Stimulated activated CD4-positive, alpha-beta T cell treated with anti-CD3 and anti-CD28 coated beads, TNF-alpha, amount 100 ng/mL, for 24 hours (primary cell): ENCODE measurements at places on chromosomes 7 and 10.

DNA sequence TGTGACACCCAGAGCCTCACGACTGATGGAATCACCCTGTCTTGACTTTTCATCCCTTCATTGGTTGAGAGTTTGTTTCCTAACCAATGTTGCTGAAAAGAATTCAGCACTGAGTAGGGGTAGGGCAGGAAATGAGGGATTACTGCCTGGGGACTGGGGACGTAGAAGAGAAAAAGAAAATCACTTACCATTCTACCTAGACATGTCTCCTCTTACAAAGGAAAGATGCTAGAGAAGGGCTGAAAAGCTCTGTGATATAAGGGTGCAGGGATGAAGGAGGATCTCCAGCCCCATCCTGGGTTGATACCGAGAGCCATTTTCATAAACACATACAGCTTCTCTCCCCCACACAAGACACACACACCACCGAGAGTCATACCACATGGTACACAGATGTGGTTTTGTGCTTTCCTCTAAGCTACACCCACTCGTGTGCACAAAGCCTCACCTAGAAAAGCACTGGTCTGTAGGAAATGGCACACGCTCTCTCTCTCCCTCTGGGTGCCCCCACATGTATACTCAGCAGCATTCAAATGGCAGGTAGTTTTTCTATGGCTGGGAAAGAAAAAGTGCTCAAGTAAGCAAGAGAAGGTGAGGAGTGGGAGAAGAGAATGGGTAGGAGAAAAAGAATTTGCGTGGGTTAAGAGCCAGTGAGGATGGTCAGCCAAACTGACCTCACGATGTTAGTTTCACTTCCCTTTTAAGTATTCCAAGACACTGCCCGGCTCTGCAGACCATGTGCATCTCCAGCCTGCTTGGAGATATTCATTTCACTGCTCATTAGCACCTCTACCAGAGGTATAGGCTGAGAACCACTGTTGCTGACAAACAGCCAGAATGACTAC, 85.8 kb downstream of the CALD1 start:
- DNase-seq = peak; percentile 12

DNA sequence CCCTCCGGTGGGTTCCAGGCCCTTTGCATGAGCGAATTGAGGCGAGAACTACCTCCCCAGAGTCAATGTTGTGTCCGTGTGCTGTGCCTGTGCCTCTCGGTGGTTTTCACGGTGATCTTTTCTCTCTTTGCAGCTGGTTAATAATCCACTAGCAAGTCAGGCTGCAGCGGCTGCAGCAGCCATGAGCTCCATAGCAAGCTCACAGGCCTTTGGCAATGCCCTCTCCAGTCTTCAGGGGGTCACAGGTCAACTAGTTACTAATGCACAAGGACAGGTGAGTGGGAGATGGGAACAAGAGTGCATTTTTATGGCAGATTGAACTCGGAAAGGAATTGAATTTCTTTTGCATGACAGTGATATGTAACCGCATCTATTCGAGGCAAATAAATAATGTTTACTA, 159.7 kb upstream of the YAE1 start:
- no peak for DNase-seq

- DNase-seq = no peak
Observed at GRCh38 chr10:48993627-48994026, 54.0 kb upstream of the LRRC18 start.

- no peak for DNase-seq
Observed at GRCh38 chr7:25876092-25876491, 275.9 kb upstream of the NFE2L3 start.

DNA sequence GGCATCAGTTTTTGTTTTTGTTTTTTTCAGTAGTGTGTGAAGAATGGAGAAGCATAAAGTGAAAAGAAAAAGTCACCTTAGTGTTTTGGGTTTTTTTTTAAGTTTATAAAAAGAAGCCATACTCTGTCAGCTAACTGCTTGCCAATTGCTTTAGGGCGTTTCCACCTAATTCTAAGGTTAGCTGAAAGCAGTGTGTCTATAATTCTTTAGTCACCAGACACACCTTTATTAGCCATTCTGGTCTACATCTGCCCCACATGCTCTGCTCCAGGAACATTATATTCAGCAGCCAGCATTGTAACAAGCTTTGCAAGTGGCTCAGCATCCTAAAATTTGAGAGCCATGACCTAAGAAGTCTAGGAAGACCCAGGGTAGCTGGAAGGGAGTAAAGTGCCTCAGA, 14.1 kb upstream of the SLC16A12 start:
- DNase-seq = no peak

GRCh38 chr7:69654381-69654780, 56.1 kb downstream of the AUTS2 start:
- DNase-seq = no peak

DNA sequence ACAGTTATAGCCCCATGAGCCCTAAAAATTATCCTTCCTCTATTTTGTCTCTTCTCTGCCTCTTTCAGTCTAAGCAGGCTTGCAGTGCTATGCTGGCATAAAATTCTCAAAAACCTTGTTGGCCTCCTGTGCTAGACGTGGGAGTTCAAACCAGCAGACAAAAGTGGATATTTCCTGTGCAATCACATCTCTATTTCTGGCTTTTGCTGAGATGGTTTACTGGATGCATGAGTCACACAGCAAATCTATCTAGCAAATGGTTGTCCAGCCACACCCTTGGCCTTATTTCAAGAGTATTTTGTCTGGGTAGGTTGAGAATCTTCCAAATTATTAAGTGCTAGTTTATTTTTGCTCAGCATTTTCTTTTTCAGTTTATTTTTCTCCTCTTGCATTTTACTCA, 370.8 kb downstream of the CDC14C start:
- DNase-seq = no peak

DNA sequence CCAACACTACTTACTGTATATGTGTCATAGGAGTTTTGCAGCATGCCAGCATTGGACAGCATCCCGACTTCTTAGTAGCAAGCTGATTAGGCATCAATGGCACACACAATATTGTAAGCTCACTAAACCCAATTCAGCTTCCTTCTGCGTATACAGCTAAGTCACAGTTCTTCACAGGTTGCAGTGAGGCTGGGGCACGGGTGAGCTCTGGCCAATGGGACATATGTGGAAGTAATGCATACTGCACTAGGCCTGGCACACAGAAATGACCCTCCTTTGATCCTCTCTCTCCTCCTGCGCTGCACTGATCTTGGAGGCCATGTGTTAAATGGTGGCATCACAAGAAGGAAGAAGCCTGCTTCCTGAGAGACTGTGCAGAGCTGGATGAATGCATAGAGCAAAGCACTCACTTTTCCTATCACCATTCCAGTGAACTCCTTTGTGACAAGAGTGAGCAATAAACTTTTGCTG, 11.9 kb downstream of the RAB11FIP2 start:
- DNase-seq = no peak

DNA sequence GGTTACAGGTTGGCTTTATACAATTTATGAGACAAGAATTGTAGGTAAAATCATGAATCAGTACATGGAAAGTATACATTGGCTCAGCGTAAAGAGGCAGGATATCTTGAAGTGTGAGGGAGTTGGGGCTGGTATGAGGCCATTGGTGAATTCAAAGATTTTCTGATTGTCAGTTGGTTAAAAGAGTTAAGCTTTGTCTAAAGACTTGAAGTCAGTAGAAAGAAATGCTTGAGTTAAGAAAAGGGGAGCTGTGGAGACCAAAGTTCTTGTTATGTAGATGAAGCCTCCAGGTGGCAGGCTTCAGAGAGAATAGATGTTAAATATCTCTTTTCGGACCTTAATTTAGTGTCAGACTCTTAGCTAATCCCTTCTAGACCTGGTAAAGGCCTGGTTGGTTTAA, 341.0 kb downstream of the GALNT17 start:
- DNase-seq = no peak

GRCh38 chr7:45944058-45944457, 23.0 kb upstream of the IGFBP3 start:
- no peak for DNase-seq

GRCh38 chr7:25954395-25954794, 197.6 kb upstream of the NFE2L3 start:
- no peak for DNase-seq

DNA sequence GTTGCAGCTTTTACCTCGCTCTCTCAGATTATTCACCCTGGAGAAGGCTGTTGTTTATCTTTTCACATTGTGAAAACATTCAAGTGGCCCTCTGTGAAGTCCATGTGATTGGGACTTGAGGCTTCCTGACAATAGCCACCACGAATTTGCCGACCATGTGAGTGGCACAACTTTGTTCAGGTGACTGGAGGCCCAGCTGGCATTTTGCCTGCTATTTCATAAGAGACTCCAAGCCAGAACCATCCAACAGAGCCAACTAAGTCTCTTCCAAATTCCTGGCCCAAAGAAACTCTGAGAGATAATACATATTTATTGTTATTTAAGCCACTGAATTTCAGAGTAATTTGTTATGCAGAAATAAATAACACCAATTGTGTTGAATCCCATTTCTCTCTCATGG, 38.2 kb upstream of the CCSER2 start:
- no peak for DNase-seq

DNA sequence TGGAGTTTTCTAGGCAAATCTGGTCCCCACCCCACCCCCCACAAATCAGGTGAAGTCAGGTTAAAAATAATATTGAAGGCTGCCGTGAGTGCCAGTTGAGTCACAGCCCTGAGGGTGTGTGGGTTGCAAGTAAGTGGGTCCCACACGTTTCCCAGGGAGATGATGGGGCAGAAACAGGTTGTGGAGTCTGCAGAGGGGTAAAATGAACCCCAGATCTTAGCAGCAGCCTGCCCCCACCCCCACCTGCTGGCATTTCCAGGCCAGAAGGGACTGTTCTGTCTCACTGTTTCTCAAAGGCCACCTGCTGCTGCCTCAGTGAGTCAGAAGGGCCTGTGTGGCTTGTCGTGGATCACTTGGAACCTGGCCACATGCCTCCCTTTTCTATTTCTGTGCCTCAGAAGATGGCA, 59.8 kb upstream of the SMNDC1 start:
- DNase-seq = peak; percentile 65

GRCh38 chr7:107503687-107504086, 33.8 kb downstream of the GPR22 start:
- no peak for DNase-seq

- no peak for DNase-seq
Observed at GRCh38 chr7:141387521-141388217, 163.5 kb upstream of the AGK start.

DNA sequence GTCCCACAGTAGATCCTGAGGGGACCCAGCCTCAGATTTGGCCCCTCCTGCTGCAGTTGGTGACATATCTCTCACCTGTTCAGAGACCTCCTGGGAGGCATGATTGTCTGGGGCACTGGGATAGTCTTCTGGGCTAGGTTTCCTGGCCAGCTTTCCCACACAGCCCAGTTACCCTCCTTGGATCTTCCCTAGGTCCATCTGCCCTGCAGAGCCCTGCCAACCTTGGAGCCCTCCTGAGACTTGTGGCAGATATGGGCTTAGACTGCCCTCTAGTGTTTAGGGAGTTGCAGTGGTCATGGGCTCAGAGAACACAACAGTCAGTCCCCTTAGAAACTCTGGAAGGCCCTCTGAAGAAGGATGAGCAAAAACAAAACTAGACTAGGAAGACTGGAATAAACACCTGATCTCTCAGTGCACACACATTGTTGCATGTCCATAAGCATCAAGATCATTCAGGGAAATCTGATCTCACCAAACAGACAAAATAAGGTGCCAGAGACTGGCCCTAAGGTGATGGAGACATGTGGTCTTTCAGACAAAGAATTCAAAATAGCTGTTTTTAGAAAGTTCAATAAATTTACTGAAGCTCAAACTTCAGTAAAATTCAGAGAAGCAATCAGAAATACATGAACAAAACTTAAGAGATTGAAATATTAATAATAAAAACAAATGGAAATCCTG, 324.6 kb downstream of the ATRNL1 start:
- no peak for DNase-seq

GRCh38 chr7:123557016-123557397, 611 bp downstream of the NDUFA5 start:
- no peak for DNase-seq

- no peak for DNase-seq
Observed at GRCh38 chr10:12438919-12439692, 89.8 kb downstream of the CAMK1D start.

GRCh38 chr7:49001610-49002033, 77.3 kb downstream of the CDC14C start:
- no peak for DNase-seq

DNA sequence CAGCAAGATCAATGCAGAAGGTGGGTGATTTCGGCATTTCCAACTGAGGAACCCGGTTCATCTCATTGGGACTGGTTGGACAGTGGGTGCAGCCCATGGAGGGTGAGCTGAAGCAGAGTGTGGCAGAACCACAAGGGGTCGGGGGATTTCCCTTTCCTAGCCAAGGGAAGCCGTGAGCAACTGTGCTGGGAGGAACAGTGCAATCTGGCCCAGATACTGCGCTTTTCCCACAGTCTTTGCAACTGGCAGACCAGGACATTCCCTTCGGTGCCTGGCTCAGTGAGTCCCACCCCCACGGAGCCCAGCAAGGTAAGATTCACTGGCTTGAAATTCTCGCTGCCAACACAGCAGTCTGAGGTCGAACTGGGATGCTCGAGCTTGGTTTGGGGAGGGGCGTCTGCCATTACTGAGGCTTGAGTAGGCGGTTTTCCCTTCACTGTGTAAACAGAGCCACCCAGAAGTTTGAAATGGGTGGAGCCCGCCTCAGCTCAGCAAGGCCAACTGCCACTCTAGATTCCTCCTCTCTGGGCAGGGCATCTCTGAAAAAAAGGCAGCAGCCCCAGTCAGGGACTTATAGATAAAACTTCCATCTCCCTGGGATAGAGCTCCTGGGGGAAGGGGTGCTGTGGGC, 58.6 kb upstream of the SLC26A5 start:
- DNase-seq = no peak

DNA sequence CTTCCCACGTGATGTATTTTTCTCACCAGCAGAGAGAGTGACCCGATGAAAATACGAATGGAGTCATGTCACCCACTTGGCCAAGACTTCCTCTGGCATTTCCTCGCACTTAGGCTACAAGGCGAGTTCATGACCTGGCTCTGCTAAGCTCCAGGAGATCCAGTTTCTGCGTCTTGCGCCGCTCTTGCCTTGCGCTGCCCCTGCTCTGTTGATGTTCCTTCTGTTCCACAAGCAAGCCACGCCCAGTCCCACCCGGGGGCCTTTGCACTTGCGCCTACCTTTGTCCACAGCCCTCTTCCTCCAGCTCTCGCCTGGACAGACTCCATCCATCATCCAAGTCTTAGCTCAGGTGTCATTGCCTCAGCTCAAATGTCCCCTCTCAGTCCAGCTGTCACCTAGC, 116.3 kb upstream of the SHH start:
- no peak for DNase-seq

GRCh38 chr10:74337330-74338016, 186.5 kb downstream of the ADK start:
- no peak for DNase-seq

DNA sequence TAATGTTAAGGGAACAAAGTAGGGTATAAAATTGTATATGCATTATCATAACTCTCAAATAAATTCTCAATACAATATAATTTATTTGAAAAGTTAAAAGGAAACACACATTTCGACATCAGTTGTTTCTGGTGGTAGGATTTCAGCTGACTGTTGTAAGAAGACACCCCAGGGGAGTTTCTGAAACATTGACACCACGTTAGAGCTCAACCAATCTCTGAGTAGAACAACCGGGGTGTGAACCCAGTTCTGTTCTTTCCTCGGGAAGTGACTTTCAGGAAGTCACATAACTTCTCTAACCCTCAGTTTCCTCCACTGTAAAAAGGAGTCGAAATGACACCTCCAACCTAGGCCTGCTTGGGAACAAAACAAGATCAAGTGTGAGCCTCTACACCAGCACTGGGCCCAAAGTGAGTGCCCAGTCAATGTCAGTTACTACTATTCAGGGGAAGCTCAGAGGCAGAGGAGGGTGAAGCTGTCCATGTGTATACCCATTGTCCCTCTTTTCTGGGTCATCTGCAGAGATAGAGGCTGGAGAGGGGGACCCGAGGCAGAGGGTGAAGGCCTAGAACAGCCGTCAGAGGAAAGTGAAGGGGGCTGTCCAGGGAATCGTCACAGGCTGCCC, 67.1 kb downstream of the AOAH start:
- DNase-seq = no peak
